HT-29 (cell line): ENCODE measurements at places on chromosomes 4 and X.
A peak's percentile ranks its signal among the peaks of the same experiment; 100 is the strongest.

DNA sequence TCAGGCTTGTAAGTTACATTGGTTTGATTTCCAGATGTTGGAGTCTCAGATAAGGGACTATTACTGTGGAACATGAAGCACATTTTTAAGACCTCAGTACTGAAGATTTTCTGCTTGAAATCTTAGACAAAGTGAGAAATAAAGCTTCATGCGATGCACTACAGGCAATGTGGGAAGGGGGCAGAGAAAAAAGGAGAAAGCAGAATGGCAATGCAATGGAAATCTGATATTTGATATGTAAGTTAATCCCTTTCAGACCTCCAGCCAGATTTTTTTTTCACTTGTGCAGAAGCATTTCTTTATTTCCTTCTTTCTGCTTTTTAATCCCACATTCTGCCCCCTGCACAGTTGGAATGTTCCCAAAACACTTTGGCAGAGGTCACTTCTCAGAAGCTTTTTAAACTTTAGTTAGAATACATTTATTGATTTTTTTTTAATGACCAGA is 174.3 kb downstream of the ADGRL3 start:
- DNase-seq, result no peak

- DNase-seq, result no peak
These were observed 39.5 kb upstream of the MAP3K15 start for GRCh38 chrX:19554786-19555185.

- DNase-seq, result no peak
These were observed 15.4 kb upstream of the MSANTD1 start for GRCh38 chr4:3233391-3234071.

GRCh38 chrX:960821-961220 is 251.6 kb downstream of the CRLF2 start:
- no peak for DNase-seq

DNA sequence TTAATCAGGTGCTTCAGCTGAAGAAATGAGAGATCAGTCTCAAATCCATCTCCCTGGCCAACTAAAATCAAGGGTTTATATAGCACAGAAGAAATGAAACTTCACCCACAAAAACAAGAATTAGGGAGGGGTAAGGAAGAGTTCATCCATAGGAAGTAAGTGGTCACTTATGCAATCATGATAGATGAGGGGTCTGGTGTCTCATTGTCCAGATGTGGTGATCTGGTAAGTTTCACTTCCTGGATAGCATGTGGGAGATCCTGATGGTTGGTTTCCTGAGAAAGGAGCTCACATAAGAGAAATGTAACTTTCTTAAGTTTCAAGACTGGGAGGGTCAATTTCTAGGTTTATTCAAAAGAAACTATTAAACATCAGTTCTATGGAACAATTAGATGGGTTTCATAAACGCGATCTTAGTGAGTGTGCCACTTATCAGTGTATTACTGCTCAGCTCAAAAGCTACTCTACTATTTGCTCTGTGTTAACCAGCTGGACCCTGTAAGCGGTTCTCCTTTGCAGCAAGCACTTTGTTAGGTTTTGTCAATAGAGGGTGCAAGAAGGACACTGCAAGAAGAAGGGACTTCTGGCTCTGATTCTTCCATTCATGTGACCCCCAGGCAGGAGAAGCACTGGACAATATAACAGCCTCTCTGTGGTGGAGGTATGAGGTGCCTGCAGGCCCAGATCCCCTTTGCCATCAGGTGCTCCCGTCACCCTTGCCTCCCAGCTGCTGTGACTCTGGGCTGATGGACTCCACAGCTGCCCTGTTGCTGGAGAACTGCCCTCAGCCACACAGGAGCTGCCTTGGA is 35.4 kb upstream of the HPSE start:
- peak; percentile 18 for DNase-seq

DNA sequence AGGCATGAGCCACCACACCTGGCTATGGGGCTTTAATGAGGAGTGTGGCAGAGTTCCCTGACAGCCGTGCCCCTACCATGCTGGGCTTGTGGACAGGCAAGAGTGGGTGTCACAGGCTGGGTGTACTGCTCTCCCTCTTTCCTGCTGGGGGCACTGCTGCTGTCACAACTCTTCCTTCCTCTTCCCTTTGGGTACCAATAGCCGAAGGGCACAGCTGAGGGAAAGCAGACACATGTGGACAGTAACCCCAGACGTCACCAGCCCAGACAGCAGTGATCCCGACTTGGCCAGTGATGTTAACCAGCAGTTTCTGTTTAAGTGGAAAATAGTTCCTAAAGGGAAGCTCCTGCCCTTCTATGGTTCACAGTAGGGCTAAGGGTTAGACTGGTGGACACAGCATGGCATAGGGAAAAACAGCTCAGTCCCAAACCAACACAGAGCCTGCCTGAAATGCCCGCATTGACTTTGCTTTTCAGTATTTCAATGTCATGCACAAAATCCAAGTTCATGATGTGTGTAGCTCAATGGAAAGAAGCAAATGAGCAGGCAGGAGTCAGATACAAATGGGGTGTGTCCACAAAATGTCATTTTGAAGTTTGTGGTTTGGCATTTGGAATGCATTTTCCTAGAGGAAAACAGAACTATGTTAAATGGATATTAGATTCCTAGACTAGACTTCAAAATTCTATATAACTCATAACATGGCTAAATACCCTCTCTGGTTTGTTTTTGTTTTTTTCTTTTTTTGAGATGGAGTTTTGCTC is 24.9 kb upstream of the DDX3X start:
- no peak for DNase-seq

DNA sequence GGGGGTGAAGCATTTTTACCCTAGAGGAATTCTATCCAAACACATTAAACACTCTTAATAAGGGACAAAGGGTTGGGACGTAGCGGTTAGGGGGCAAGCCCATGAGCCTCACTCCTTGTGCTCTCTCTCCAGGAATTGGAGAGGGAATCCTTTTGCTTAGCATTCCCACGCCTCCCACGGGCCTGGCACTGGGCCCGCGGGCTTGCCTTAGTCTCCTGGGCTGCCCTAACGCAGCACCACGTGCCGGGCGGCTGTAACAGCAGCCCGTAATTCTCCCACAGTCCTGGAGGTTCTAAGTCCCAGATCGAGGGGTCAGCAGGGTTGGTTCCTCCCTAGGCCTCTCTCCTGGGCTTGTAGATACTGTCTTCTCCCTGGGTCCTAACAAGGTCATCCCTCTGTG is 67.5 kb downstream of the TBL1X start:
- no peak for DNase-seq

- no peak for DNase-seq
These were observed 329.7 kb upstream of the F9 start for GRCh38 chrX:139200793-139201192.

DNA sequence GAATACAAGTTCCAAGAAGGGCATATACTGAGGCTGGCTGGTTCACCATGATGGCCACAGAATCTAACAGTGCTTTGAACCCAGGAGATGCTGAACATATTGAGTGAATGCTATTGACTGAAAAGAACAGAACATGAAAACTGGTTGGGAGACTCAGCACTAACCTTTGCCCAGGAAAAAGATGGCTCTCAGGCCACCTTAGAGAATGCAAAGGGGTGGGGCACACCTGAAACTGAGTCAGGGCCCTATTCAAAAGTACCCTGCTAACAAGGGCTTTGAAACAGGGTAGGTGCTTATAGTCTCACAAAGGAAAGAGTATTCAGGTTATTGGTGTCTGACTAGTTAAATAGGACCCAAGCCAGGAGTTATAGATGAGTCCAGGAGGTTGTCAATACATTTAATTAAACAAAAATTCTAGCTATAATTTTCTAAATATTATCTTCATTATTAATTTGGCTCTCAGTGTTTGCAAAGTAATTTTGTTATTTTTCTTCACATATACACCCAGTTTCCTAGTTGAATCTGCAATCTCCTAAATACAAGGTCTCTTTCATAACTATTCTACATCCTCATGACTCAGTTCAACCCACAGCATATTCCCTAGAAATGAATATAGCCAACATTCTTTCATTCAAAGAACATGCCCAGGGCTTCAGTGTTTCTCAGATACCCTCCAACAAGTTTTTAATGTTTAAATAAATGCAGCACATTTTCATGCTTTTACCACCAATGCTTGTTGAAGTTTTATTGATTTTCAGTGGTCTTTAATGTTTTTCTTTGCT is 144.2 kb upstream of the RAPGEF2 start:
- no peak for DNase-seq

DNA sequence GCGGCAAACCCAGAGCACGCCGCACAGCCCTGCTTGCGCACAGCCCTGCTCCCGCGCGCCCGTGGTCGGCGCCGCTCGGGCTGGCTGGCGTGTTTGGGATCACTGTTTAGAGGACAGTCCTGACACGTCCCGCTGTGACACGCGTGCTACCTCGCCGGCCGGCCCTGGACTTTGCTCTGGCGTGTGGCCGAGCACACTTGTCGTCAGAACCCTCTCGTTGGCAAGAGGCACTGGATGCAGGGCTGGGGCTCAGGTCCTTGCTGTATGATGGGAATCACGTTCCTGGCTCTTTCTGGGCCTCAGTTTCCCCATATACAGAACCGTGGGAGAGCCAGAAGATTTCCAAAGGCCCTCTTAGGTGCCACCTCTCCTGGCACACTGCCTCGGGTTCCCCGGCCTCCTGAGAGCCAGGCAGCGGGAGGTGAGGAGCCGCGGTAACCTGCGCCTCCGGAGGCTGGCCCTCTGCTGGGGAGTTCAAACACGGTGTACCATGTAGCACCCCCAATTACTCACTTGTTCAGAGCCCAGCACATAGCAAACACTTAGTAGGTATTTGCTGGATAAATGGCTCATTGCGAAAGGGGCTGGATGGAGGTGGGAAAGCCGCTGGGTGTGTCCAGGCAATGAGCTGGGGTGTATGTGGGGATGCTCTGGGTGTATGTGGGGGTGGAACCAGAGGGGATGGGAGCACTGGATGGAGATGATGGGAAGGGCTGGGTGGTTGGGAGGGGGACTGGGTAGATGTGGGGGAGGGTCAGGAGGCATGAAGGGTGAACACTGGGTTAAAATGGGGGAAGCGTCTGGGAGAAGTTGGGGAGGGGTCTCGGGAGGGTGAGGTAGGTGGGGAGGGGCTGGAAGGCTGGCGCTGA is 76.6 kb downstream of the HTRA3 start:
- DNase-seq, result no peak

- no peak for DNase-seq
These were observed 29.3 kb upstream of the HGFAC start for GRCh38 chr4:3412257-3413020.
